ENCODE measurements at places on chromosomes 7 and 10.

DNA sequence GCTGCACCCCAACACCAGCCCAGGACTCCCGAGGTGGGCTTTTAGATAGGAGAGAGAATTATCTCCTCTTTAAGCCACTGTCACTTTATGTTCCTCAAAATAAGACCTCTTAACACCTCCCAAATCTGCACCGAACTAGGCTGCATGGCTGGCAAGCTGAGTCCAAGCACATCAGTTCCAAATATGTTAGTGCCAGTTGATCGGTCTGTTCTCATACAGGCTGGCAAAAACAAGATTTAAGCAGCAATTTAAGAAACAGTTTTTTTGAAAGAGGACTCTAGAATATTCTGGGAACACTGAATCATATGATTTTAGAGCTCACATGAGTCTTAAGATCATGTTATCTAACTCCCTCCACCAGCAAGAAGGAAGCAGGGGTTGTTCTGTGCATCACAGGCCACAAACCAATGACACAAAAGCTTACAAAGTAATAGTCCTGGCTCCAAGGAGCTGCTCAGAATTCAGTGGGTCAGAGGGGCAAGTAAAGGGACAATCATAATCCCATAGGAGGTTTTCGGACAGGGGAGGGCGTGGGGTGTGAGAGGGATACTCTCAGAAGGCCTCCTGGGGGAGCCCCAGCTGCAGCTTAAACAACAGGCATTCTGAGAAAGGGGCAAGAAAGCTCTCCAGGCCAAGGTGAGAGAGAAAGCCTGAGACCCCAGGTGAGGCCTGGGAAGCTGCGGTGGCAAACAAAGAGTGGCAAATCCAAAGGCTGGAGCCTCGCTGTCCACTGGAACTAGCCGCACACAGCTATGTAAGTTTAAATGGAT lies 7.1 kb downstream of the COBL start:
- no peak for DNase-seq

- no peak for DNase-seq
These were observed 4.9 kb downstream of the GCK start for GRCh38 chr7:44184206-44184872.

- no peak for DNase-seq
These were observed 84.4 kb downstream of the DGKI start for GRCh38 chr7:137762334-137762733.

DNA sequence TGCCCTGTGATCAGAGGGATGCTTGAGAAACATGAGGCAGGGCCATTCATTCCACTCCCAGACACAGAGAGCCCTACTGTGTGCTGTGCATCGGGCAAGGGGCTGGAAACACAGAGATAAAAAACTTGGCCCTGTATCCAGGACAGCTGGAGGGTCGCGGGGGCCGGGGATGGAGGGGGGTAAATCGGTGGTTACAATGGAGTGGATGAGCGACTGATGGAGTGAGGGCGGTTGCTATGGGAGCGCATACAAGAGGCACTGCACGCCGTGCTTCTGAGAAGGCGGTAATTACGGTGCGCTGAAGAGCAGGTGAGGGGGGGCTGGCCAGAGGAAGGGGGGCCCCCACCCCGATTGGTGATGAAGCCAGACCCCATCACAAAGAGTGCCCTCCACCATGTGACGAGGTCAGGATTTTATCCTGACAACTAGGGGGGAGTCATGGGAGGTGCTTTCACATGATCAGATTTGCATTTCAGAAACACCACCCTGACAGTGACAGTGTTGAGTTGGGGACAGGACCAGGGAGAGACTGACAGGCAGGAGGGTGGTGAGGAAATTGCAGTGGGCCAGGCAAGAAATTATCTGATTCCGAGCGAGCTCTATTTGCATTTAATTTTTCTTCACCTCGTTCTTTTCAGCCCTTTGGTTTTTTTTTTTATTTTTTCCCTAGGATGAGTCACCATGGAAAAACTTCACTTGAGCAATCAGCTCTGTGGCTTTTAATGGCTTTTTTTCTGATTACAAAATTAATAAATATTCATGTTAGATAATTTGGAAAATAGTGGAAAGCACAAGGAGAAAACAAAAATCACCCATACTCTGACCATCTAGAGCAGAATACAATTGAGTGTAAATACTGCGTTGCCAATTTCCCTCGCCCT lies 7.8 kb downstream of the CPA5 start:
- DNase-seq: no peak

DNA sequence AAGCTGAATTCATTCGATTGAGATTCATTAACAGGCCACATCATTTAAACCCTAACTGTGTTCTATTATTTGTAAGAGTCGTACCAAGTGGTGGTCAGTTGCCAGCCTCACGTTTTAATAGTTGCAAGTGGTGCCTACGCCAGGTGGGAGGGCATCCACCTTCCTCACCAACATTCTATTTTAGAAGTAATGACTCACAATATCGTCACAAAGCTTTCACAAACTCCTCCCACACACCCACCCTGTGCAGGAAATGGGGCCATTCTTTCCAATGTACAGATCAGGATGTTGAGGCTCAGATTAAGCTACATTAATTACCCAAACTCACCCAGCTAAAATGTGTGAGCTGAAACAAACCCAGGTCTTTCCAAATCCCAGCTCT lies 77.3 kb upstream of the SAMD8 start:
- DNase-seq: no peak

- DNase-seq: no peak
These were observed 197.3 kb downstream of the MACC1 start for GRCh38 chr7:20019757-20020432.

GRCh38 chr7:34361663-34362250 lies 296.3 kb upstream of the NPSR1 start:
- peak; percentile 43 for DNase-seq

DNA sequence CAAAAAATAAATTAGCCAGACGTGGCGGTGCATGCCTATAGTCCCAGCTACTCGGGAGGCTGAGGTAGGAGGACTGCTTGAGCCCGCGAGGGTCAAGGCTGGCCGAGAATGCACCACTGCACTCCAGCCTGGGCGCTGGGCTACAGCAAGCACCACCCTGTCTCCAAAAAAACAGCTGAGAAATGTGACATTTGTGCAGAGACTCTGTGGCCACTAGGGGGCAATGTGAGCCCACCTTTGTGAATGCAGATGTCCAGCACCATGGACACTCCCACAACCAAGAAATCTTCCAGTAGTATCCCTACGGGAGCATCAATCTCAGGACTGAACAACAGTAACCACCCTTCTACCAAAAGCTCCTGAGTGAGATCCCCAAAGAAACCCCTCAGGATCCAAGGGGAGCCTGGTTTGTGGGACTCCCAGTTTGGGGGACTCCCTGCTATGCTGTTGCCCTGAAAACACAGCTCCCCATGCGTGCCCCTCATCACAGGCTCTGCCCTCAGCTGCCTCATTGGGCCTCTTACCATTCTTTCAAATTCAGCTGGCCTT lies 6.2 kb upstream of the AHCYL2 start:
- DNase-seq: peak; percentile 54

DNA sequence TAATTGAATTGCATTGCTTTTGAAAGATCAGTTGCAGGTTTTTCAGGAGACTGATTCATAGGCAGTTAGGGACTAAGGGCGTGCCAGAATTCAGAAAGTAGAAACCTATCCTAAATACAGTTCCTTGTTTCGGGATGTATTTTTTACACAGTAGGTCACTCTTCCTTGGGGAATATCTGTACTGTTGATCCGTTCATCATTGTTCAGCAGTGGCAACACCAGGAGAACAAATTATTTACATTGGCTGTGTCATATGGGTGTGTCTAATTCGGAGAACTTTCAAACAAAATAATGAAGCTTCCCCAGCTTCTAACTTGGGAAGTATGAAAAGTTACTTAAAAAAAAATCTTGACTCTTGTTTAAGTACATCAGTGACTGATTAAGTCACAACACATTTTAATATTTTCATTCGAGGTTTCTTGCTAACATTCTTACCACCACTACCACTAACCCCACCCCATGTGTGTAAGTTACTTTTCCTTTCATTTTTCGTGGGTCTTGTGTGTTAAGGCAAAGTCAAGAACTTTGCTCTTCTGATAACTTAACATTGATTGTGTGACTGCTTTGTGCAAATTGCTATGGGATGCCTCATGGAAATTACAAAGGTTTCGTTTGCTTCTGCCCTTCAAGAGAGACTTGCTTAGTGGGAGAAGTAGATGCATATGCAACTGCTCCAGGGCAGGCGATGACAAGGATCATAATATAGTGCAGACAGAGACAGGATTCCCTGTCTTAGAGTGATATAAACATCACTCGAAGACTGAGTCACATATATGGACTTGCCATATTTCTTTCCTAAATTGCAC lies 43.8 kb upstream of the RPA3 start:
- no peak for DNase-seq

GRCh38 chr10:101780818-101781654 lies 2.2 kb downstream of the NPM3 start:
- DNase-seq: peak; percentile 11

DNA sequence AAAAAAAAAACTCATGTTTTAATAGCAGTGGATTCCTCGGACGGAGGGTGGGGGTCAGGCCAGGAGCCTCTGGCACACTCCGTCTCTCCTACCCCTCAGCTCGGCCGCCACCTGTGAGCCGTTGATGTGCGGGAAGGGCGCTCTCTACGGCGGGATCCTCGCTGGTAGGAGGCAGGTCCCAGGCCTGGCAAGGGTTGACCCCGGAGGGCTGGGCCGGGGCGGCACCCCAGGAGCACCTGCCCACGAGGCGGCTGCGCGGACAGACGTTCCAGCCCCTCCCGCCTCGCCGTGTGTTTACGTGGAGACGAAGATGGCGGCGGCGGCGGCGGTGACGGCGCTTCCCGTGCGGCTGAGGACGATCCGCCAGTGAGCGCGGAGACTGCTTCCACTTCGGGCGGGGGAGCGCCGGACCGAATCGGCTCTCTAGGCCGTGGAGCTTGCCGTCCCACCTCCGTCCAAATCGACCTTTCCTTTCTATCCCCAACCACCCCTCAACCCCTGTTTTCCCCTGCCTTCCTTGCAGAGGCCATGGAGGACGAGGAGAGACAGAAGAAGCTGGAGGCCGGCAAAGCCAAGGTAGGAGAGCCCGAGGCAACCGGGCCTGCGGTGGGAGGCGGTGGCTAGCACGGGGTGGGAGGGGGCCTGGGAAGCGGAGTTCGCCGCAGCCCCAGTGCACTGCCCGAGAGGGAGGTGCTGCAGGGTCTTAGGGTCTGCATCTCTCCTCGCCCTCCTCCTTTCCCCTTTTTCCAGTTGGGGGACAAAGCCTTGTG lies at the start of gene AKAP9:
Gene AKAP9 (plus strand): TSS at position 291 of the 770 bp plus-strand sequence. CDS start 238 bp downstream, at position 529.
- DNase-seq: peak; percentile 83

- DNase-seq: no peak
These were observed 127.6 kb upstream of the SLC26A5 start for GRCh38 chr7:103573479-103574058.

- DNase-seq: no peak
These were observed 52.6 kb downstream of the MACC1 start for GRCh38 chr7:20164425-20165145.

DNA sequence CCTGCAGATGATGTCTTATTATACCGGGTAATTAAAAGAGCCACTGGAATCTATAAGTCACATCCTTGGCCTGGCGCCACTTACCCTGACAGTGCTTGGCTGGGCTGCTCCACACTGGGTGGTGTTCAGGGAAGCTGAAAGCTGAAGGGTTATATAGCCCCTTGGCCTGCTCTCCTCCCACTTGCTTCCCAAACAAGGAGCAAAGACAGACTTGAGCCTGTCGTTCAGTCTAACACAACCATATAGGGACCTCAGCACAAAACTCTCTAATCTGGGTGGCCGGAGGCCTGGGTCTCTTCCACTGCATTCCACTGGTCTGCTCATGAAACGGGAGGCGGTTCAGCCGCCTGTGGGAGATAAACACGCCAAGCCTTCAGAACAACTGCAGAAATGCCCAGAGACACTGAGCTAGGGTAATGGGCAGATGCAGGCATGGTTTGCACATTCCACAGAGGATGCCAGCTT lies at the start of gene ACTA2:
Gene ACTA2 (minus strand): TSS at position 127 of the 465 bp plus-strand sequence. CDS start 3,843 bp downstream, outside the sequence.
- no peak for DNase-seq

DNA sequence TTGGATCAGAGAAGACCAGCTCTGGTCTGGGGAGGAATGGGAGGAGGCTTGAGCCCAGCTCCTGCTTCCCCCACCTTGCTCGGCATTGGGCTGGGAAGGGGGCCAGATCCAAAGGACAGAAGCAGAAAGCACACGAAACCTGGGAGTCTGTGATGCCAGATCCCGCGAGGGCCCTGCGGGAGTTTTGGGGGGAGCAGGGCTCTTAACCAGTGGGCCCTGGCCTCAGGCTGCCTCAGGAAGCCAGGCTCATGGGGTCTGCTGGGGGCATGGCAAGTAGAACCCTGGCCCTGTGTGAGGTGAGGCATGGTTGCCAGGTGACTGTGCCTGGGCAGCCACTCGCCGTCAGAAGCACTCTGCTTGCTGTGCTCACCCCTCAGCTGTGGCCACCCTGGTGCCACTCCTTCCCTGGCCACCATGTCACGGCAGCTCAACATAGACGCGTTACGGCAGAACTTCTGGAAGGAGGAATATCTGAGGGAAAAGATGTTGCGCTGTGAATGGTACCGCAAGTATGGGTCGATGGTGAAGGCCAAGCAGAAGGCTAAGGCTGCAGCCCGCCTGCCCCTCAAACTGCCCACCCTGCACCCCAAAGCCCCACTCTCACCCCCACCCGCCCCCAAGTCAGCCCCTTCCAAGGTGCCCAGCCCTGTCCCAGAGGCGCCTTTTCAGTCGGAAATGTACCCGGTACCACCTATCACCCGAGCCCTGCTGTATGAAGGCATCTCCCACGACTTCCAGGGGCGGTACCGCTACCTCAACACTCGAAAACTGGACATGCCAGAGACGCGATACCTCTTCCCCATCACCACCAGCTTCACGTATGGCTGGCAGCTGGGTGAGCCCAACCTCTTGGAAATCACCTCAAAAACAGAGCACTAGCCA lies 3.6 kb downstream of the ATP6V1F start:
- DNase-seq: no peak

DNA sequence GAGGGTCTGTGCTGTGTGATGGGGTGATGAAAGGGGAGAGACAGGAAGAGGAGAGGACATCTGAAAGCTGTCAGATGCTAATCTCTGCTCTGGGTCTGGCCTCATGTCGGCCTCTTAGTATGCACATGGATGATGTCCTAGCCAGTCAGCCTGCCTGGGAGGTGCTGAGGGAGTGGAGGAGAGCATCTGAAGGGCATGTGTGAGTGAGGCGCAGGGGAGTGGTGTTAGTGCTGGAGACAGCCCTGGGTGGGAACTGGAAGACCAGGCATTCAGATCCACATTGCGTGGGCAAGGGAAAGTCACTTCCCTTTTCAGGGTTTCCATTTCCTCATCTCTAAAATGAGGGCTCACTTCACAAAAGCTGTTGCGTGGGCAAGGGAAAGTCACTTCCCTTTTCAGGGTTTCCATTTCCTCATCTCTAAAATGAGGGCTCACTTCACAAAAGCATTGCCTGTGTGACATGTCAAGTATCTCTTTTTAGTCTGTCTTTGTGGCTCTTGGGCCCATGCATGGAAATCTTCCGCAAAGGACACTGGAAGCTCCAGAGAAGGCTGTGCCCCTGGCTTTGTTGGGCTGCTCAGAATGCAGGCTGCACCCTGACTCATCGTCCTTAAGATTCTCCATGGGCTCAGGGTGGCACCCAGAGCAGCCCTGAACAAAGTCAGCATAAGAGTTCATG lies 10.0 kb downstream of the SFTPD start:
- DNase-seq: no peak

Data from C1 segment of cervical spinal cord (tissue), 14 donors.